ENCODE measurements at places on chromosomes 11 and 22.

GRCh38 chr11:117731722-117732290 lies 65.2 kb downstream of the DSCAML1 start:
- no peak for DNase-seq

DNA sequence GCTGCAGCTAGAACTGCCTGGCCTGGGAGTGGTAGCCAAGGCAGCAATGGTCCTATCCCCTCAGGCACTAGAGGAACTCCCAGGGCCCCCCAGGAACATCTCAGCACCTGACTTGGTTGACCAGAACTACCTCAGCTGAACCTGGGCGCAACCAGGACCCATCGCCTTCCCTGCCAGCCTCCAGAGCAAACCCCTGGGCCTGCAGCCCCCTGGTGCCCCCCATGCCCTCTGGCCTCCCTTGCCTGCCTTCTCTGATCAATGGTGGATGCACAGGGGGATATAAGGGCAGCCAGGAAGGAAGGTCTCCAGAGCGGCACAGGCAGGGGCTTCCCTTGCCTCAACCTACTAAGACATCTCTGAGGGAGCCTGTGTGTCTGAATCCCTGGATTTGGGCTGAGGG lies 13.5 kb downstream of the MS4A10 start:
- DNase-seq = no peak

DNA sequence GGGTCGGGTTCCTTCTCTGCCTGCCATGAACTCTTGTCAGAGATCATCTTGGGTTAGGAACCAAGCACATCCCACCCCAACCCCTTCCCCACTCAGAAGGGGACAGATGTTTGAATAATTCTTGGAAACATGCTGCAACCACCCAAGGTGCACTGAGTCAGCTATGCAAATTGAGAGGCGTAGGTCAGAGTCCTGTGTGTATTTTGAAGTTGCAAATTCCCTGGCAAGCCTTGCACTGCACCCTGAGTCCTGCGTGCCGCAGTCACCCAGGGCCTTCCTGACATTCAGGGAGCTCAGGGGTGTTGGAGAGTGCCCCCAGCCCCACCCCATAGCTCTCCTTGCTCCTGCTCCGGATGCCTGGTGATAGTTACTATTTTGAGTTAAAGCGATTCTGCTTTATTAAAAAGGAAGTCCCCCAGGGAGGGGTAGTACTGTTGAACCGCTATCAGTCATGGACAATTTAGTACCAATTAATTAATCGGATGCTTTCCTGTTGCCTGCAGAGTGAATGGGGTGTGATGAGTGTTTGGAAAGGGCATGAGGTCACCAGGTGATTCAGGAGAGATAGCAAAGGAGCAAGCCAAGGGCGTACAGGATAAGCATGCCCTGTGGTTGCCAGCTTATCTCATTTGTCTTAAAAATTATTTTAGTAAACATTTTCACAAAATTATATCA lies 123.7 kb downstream of the GRIK4 start:
- no peak for DNase-seq

DNA sequence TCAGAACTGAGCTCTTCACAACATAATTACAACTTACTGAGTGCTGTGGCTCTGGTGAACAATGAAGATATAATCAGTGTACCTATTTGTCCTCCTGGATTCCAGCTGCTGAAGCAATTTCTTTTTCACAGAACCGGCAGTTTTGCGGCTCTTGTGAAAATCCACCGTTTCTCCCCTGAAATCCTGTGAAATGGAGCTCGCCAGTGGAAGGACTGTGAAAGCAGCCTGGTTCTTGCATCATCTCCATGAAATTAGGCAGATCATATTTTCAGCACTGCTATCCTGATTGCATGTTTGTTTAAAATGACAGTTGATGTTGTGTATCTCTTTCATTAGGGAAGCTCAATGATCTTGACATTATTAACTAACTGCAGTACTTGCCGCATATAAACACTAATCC lies 120.2 kb upstream of the SNX19 start:
- no peak for DNase-seq

- no peak for DNase-seq
These were observed 4.9 kb downstream of the DENND5A start for GRCh38 chr11:9259981-9260837.

- DNase-seq = no peak
These were observed 385 bp downstream of the HARBI1 start for GRCh38 chr11:46616551-46617133.

DNA sequence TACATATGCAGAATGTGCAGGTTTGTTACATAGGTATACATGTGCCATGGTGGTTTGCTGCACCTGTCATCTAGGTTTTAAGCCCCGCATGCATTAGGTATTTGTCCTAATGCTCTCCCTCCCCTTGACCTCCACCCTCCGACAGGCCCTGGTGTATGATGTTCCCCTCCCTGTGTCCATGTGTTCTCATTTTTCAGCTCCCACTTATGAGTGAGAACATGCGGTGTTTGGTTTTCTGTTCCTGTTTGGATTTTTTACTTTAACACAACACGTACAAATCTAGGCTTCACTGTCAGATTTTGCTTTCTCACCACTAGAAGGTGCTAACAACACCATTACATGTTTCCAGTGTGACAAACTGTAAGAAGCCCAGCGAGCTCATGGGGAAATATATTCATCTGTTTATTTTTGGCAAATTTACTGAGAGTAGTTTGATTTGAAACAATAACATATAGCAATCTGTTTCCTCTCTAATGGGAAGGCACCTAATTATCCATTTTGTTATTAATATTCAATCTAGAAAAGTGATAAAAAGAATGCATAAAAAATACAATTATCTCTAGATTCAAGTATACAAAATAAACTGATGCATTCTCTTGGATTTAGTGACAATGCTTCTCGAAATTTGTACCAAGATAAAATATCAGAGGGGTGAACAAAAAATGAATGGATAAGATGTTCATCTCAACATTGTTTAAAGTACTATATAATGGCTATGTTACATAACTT lies 23.2 kb upstream of the BIRC3 start:
- DNase-seq = peak; percentile 59

DNA sequence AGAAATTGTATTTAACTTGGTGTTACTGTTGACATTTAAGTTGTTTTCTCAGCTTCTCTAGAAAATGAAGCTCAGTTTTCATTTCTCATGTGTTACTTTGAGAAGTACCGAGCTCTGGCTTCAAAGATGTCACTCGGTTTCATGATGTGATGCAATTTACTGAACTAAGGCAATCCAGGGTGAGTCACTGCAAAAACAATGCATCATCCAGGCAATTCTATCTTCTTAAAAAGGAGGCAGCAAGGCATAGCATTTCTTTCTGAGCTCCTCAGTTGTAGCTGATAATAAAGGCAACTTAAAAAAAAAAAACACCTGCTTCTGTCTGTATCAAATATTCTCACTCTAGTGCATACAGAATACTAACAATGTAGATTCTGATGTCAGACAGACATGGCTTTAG lies 91.1 kb upstream of the KCNA4 start:
- peak; percentile 84 for DNase-seq

DNA sequence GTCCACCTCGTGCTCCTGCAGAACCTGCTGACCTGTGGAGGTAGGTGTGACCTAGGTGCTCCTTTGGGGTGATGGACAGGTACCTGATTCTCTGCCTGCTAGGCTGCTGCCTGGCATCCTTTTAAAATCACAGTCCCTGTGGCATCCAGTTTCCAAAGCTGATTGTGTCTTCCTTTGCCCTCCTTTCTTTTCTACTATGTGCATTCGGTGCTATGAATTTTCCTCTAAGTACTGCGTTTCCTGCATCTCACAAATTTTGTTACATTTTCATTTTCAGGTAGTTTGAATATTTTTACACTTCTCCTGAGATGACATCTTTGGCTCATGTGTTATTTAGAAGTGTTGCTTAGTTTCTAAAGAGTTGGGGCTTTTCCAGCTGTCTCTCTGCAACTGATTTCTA lies 30.9 kb upstream of the PPP6R3 start:
- DNase-seq = no peak

GRCh38 chr11:123654566-123655081 lies at the start of gene SCN3B:
Gene SCN3B (minus strand): TSS chr11:123654624. CDS start chr11:123653801, 823 bp downstream.
- DNase-seq = peak; percentile 61

DNA sequence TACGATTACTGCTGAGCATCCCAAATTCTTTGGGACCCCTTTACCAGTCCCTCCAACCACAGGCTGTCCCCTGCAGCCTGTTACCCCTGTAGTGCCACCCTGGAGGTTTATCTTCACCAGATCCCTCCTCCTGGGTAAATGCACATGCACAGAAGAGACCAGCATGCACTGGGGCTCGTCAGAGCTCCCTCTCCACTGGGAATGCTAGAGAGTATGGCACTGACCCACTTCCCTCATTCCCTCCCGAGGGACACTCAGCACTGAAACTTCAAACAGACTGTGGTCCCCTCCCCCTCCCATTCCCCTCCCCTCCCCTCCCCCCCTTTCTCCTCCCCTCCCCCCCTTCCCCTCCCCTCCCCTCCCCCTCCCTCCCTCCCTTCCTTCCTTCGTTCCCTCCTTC lies 49.1 kb downstream of the C11orf91 start:
- DNase-seq = peak; percentile 25

DNA sequence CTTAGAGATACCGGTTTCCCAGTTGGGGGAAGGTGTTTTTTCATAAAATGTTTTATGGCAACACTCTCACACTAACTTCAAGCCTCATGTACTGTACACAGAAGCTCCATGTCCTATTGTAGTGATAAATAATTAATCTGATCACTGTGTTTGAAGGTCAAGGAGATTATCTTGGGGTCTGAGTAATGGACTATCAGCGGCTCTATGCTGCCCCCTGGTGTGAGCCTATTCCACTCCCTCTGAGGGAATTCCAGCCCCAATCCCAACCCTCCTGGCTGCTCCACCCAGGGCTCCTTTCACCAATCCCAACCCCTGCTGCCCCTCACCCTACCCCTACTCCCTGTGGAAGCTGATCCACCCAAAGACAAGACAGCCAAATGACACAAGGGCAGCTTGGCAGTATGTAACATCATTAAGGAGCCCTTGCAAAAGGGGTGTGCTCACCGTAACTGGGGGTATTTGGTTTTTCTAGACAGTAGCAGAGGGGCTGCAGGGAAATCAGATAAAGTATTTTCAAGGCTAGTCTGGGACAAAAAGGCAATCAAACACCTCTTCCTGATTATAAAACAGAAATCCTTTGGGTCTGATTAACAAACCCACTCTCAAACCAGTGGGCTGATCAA lies 22.3 kb downstream of the HPS4 start:
- DNase-seq = peak; percentile 41

DNA sequence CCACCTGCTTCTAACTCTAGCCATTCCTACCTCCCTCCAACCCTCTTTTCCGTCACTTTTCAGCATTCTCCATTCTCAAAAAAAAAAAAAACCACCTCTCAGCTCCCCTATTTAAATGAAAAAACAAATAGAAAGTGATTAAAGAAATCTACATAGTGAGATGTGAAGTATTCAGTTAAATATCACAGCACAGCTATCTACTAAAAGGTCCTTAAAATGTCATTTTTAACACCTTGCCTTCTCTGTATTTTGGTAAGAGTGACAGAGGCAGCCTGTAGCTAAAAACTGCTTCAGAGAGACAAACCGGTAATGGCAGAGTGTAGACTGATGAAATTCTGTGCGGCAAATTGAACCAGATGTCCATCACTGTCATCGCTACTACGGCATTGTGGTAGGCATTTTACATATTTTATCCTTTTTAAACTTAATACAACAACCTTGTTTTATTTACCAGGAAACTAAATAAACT lies 346 bp upstream of the ALG9 start:
- peak; percentile 7 for DNase-seq

DNA sequence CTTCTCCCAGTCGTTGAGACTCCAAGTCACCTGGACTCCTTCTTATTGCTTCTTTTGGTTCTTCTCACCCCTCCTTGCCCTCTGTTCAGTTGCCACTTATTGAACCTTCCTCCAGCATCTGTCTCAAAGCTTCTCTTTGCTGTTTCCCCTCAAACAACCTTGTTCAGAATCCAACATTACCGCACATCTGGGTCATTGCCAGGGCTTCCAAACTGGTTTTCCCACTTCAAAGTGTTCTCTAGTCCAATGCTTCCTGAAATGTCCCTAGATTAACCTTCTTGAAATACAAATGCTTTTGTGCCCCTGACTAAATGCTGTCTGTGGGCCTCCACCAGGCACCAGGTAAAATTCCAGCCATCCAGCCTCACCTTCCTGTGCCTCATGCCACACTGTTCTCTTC lies 100.8 kb upstream of the TTC12 start:
- no peak for DNase-seq

- DNase-seq = peak; percentile 71
These were observed 28.3 kb downstream of the SLC1A2 start for GRCh38 chr11:35390737-35391682.

- no peak for DNase-seq
These were observed 1.2 kb downstream of the ALDH3B1 start for GRCh38 chr11:68011051-68011943.

GRCh38 chr11:119752345-119752871 lies 23.4 kb upstream of the NECTIN1 start:
- DNase-seq = no peak

GRCh38 chr11:100738701-100739270 lies 51.7 kb downstream of the ARHGAP42 start:
- no peak for DNase-seq

DNA sequence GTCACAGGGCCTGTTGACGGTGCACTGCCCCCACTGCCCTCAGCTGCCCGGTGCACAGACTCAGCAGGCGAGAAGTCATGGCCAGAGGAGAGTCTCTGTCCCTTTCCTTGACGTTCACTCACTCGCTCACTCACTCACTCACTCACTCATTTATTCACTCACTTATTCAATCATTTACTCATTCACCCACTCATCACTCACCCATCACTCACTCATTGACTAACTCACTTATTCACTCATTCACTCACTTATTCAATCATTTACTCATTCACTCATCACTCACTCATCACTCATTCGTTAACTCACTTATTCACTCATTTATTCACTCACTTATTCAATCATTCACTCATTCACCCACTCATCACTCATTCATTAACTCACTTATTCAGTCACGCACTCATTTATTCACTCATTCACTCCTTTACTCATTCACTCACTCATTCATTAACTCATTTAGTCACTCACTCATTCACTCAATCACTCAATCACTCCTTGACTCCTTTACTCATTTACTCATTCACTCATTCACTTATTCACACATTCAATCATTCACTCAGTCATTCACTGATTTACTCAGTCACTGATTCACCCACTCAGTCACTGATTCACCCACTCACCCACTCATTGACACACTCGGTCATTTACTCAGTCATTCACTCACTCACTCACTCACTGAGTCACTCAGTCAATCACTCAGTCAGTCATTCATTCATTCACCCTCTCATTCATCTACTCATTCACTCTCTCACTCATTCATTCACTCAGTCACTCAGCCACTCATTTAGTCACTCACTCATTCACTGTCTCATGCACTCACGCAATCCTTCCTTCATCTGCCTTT lies 1193.5 kb downstream of the BRD1 start:
- no peak for DNase-seq

- DNase-seq = no peak
These were observed 61.1 kb upstream of the PICALM start for GRCh38 chr11:86129740-86130540.

- DNase-seq = no peak
These were observed 176.9 kb downstream of the GRIA4 start for GRCh38 chr11:105786741-105787140.

GRCh38 chr11:86551288-86552092 lies 120.9 kb downstream of the ME3 start:
- DNase-seq = peak; percentile 85

- peak; percentile 54 for DNase-seq
These were observed 7.4 kb upstream of the CCDC34 start for GRCh38 chr11:27370374-27370773.

GRCh38 chr11:18295316-18295715 lies 26.6 kb downstream of the HPS5 start:
- DNase-seq = no peak

All from fibroblast of skin of right biceps (primary cell).